Activated gamma-delta T cell treated with anti-CD3 and anti-CD28 coated beads, Interleukin-2, amount 50 U/mL, for 16 hours (primary cell): ENCODE measurements at places on chromosomes 4 and X.

GRCh38 chr4:6107114-6107791 is 89.0 kb upstream of the C4orf50 start:
- no peak for DNase-seq

DNA sequence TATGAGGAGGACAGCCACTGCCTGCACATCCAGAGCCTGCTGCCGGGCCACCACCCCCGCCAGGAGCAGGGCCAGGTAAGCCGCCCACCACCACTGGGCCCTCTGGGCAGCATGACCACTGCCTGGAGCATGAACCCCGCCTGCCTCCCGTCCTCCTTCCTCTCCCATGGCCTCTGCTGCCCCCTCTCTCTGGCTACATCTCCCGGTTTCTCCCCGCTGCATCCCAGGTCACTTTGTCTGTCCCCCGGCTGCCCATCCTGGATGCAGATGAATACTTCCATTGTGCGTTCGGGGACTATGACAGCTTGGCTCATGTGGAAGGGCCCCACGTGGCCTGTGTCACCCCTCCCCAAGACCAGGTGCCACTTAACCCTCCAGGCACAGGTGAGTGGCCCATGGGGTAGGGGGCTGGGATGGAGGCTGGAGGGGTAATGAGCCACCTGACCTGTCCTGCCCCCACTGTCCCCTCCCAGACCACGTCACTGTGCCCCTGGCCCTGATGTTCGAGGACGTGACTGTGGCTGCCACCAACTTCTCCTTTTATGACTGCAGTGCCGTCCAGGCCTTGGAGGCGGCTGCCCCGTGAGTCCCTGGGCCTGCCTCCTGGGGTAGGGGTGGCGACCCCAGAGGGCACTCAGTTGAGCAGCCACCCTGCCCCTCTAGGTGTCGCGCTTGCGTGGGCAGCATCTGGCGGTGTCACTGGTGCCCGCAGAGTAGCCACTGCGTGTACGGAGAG is 6.0 kb downstream of the PLXNB3 start:
- no peak for DNase-seq

- DNase-seq: no peak
These were observed 567.7 kb downstream of the MAGEB5 start for GRCh38 chrX:26783512-26784225.

GRCh38 chrX:44352758-44353157 is 9.3 kb upstream of the EFHC2 start:
- no peak for DNase-seq

- no peak for DNase-seq
These were observed 39.3 kb downstream of the ING2 start for GRCh38 chr4:183544109-183544508.

GRCh38 chr4:13983189-13983790 is 355.8 kb upstream of the BOD1L1 start:
- DNase-seq: no peak

GRCh38 chr4:2320152-2320551 is 58.2 kb upstream of the MXD4 start:
- no peak for DNase-seq

DNA sequence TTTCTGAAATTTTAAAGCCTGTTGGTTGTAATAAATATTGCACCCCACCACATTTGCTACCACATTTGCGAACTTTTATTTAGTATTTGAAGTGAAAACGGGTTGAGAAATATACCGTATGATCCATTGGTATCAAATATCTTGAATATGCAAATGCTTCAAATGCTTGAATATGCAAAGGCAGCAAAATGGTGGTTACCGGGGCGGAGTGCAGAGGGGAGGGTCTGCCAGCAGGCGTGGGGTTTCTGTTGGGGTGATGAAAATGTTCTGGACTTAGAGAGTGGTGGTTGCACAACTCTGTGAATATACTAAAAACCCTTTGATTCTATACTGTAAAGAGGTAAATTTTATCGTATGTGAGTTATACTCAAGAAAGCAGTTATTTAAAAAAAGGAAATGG is 35.3 kb downstream of the SHROOM2 start:
- no peak for DNase-seq

DNA sequence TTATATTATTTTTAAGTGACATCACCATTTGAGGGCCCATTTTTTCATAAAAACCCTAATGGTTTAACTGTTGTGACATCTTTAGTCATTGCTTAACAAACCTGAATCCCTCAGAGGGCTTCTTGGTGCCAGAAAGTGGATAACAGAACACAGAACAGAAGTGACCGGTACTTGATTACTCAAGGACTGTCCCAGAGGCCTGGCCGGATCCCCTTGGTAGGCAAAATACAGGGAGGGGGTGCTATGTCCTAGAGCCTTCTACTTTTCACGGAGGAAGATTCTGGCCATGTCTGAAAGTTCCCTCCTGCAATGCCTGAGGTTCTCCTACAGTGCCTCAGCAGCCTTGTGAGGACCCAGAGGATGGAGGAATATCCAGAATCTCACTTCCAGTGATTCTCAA is 94.3 kb upstream of the DCLK2 start:
- DNase-seq: no peak

DNA sequence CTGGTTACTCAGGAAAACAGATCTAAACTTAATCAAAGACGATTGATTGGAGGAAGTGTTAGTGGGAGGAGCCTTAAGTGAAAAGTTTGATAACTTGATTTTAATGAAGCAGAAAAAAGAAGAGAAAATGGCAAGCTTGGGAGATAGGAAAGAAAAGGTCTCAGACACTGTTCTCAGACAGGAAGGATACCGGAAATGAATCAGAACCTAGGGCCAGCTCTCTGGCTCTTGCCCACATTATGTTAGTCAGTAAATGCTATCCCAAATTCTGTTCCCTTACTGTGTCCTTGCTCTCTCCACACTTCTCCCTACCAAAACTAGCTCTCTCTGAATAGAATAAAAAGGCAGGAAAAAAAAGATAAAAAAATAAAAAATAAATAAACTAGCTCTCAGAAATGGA is 48.6 kb upstream of the TMEM164 start:
- DNase-seq: no peak
